ENCODE measurements at places on chromosomes 2 and 18. TPM values are rescaled to one million over a fixed set of nuclear protein-coding genes. Genes with fewer than 3 reads are reported as not detected.
A peak's percentile ranks its signal among the peaks of the same experiment; 100 is the strongest.

DNA sequence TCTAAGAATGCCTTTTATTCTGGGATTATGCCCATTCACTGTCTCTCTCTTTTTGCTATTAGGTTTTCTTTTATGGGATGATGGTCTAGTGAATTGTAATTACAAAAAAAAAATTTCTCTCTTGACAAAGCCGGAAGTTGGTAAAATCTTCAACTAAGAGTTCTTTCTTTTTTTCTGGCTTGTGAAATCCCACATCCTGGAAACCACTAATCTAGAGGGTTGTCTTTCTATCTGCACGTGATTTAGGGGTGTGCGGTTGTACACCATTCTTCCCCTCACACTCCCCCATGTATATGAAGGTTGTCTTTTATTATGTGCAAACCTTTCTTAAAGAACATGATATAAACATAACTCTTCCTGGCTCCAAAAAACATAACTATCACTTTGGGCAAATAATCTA, 52.0 kb downstream of the GATA6 start:
- H3K27me3 ChIP-seq: peaks cover 19% of the 10 kb centered on the region
- peaks cover 14% of the 10 kb centered on the region for H3K4me1 ChIP-seq
- H3K27ac ChIP-seq: no peak overlapping the region
- DNase-seq: no peak
- no peak overlapping the region for H3K4me3 ChIP-seq

The AMER3 gene
- not detected for total RNA-seq

The COL4A4 gene
- 0.03 TPM for total RNA-seq

DNA sequence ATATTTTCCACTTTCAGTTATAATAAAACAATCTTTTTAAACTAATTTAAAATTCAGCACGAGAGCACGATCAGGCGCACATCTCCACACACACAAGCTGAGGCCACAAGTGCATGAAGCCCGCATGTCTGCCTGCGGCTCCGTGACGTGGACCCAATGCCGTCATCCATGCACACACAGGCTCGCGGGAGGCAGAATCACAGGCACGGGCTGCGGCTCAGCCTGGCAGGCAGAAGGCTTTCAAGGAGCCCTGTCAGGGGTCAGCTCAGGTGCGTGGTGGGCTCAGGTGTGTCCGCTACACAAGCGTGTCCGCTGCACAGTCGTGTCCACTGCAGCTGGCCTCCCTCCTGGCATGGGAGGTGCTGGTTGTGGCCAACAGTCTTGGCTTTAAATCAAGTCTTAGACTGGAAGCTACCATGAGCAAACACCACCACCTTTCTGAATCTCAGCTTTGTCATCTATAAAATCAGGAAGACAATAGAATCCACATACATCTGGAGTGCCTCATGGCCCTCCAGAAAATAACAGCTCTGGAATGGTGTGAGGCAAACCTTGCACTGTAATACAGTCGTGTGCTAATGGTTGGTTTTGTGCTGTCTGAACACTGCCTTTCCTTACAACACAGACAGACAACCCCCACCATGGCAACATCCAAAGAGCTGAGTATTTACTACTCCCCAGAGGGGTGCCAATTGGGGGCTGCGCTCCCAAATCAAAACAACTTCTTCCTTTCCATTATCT, 210.1 kb downstream of the NDUFA10 start:
- H3K27ac ChIP-seq: no peak overlapping the region
- no peaks in the 10 kb centered on the region for H3K36me3 ChIP-seq
- H3K4me3 ChIP-seq: no peak overlapping the region
- peaks cover 8% of the 10 kb centered on the region for H3K27me3 ChIP-seq
- no peaks in the 10 kb centered on the region for H3K4me1 ChIP-seq
- no peak for DNase-seq

The OTX1 gene
- 0.52 TPM for total RNA-seq

DNA sequence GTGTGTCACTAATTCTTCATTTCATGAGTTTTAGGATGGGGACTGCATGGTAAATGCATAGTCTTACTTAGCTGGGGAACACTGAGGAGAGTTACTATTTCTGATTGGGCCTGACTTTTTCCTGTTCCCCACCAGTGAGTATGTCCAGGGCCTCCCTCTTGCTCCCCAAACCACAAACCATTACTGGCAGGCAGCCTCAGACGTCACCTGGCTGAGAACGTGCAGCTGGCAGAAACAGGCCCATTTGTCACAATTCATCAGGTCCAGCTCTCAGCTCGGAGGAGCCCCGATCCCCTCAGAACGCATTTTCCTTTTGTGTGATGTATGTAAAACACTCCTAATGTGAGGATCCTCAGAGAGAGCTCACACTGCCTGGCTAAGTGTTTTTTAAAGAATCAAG, 71.7 kb upstream of the SIX3 start:
- no peaks in the 10 kb centered on the region for H3K36me3 ChIP-seq
- H3K27me3 ChIP-seq: peaks cover 20% of the 10 kb centered on the region
- no peak for DNase-seq
- no peak overlapping the region for H3K27ac ChIP-seq

DNA sequence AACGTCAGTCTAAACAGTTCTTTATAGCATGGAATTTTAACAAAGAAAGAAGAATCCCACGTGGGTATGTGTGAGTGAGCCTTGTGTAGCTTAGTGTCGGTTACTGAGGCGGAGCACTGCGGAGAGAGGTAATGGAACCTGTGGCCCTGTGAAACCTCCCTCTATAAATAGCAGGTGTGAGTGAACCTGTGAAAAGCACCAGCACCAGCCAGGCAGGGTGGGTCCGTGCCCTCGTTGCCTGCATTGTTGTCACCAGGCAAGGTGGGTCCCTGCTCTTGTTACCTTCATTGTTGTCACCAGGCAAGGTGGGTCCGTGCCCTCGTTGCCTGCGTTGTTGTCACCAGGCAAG, 4.7 kb downstream of the CTDP1 start:
- H3K27ac ChIP-seq: no peak overlapping the region
- no peak overlapping the region for H3K4me3 ChIP-seq
- peaks cover 22% of the 10 kb centered on the region for H3K4me1 ChIP-seq
- peaks cover 27% of the 10 kb centered on the region for H3K36me3 ChIP-seq
- DNase-seq: no peak

The CRACDL gene
- total RNA-seq: not detected

GRCh38 chr2:74882299-74882687, 48.4 kb downstream of the HK2 start:
- peaks cover 30% of the 10 kb centered on the region for H3K4me1 ChIP-seq
- H3K36me3 ChIP-seq: peaks cover 53% of the 10 kb centered on the region
- no peak overlapping the region for H3K4me3 ChIP-seq
- no peak for DNase-seq
- H3K27ac ChIP-seq: no peak overlapping the region
- peaks cover 2% of the 10 kb centered on the region for H3K27me3 ChIP-seq

GRCh38 chr2:232937278-232937906, 67.3 kb downstream of the SNORC start:
- H3K4me1 ChIP-seq: peaks cover 9% of the 10 kb centered on the region
- H3K4me3 ChIP-seq: no peak overlapping the region
- peak; percentile 46 for DNase-seq
- peaks cover 4% of the 10 kb centered on the region for H3K36me3 ChIP-seq
- peaks cover 10% of the 10 kb centered on the region for H3K27me3 ChIP-seq

- no peak overlapping the region for H3K27ac ChIP-seq
- no peaks in the 10 kb centered on the region for H3K4me1 ChIP-seq
- no peak for DNase-seq
- no peaks in the 10 kb centered on the region for H3K27me3 ChIP-seq
Measured at GRCh38 chr18:7370375-7370774, 139.5 kb downstream of the LRRC30 start.

GRCh38 chr2:41937921-41938708, 109.7 kb upstream of the PKDCC start:
- no peak for DNase-seq
- no peak overlapping the region for H3K4me3 ChIP-seq
- H3K27ac ChIP-seq: no peak overlapping the region
- no peaks in the 10 kb centered on the region for H3K36me3 ChIP-seq
- peaks cover 20% of the 10 kb centered on the region for H3K27me3 ChIP-seq
- peaks cover 15% of the 10 kb centered on the region for H3K4me1 ChIP-seq

DNA sequence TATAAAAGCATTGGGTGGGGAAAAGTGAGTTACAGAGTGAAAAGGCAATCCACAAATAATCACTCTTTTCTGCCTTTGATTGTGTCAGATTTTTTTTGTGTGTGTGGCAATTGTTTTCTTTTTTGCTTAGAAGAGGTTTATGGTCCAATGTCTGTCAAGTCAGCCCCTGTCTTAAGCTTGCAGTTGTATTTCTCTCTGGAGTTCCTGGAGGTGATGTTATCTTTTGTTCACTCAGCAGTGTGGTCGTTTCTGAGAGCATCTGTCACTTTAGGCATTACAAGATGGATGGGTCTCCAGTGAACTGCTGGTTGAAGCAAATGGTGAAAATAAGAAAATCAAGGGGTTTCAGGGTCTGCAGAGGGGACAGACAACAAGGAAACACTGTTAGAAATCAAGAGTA, 121.3 kb downstream of the GREB1L start:
- no peaks in the 10 kb centered on the region for H3K27me3 ChIP-seq
- no peak overlapping the region for H3K4me3 ChIP-seq
- no peak overlapping the region for H3K27ac ChIP-seq
- peaks cover 35% of the 10 kb centered on the region for H3K4me1 ChIP-seq
- DNase-seq: no peak

Measured in HFFc6 (cell line).